ENCODE measurements at places on chromosomes 4 and X.
A peak's percentile ranks its signal among the peaks of the same experiment; 100 is the strongest.

GRCh38 chrX:153884590-153884989, 1.4 kb downstream of the L1CAM start:
- no peak overlapping the region for H3K27ac ChIP-seq
- H3K4me3 ChIP-seq: no peak overlapping the region
- H3K27me3 ChIP-seq: peaks cover 87% of the 10 kb centered on the region
- H3K4me1 ChIP-seq: no peaks in the 10 kb centered on the region

DNA sequence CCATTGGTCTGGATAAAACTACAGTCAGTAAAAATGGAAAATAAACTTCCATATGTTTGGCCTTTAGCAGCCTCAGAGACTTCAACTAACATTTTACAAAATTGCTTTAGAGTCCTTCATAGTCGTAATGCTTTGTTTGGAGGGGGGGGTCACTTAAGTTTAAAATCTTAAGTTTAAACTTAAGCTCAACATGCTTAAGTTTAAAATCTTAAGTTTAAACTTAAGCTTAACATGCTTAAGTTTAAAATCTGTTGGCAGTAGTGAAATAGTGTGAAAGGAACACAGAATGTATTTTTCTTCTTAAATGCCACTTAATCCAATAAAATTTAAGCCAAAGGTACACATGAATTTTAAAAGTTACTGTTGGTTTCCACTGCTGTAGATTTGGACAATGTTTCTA, 45.9 kb upstream of the UNC5C start:
- DNase-seq: no peak
- no peak overlapping the region for H3K27ac ChIP-seq
- no peaks in the 10 kb centered on the region for H3K4me1 ChIP-seq
- H3K4me3 ChIP-seq: no peak overlapping the region
- H3K27me3 ChIP-seq: no peaks in the 10 kb centered on the region

DNA sequence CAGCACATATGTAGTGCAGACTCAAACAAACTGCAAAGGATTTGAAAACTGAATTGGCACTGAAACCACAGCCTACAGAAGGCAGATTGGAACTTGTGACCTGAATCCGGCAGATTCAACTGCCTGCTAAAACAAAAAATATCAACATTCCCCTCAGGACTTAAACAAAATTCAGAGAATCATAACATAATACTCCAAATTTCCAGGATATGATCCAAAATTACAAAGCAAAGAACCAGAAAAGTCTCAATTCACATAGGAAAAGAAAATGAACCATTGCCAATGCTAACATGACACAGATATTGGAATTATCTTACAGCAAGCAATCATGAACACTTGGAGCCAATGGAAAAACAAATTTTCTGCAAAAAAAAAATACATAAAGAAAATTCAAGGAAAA, 250.4 kb downstream of the PRDM5 start:
- H3K27me3 ChIP-seq: no peaks in the 10 kb centered on the region
- no peaks in the 10 kb centered on the region for H3K4me1 ChIP-seq
- H3K27ac ChIP-seq: no peak overlapping the region
- no peak overlapping the region for H3K4me3 ChIP-seq
- H3K36me3 ChIP-seq: no peaks in the 10 kb centered on the region

DNA sequence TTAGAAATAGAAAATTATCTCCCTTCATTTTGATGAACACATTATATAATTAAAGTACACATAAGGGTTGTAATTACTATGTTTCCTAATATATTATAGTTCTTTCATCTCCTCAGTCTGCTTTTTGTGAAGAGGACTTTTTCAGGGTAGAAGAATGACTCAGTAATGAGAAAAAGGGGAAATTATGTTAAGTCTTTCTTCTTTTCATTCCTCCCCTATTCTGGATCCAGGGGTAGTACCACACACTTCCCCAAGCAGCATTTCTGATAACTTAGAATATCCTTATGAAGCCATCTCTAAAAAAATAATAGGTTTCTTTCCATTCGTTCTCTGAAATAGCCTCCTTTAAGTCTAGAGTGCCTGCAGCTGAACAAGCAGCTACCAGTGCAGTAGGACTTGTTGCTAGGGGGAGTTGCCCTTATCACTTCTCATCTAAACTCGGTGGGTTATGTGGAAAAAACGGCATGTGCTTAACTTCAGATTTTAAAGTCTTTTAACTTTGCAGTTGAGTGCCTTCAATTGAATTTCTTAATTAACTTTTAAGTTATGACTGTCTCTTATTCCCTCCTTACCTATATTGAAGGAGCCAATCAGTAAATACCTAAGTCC, 184.8 kb downstream of the ARHGAP24 start:
- no peak overlapping the region for H3K4me3 ChIP-seq
- H3K36me3 ChIP-seq: no peaks in the 10 kb centered on the region
- no peak for DNase-seq
- H3K4me1 ChIP-seq: no peaks in the 10 kb centered on the region

- H3K4me1 ChIP-seq: no peaks in the 10 kb centered on the region
- H3K36me3 ChIP-seq: no peaks in the 10 kb centered on the region
- H3K27ac ChIP-seq: no peak overlapping the region
- no peak overlapping the region for H3K4me3 ChIP-seq
Measured at GRCh38 chr4:83342476-83342875, 7.8 kb upstream of the HPSE start.

DNA sequence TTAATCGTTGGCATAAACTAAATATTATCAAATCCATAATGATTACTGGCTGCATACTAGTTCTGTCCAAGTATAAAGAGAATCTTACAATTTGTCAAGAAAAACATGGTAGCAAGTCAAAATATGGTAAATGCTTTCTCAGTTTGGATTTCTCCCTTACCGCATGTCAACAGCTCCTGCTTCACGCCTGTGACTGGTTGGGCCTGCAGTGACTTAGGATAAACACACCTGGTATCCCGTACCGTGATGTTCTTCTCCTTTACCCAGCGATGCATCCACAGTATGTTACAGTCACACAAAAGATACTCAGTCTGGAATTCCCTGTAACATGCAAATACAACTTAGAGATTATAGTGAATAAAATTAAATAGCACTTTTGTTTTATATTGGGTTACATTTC, 71.1 kb downstream of the ADGRA3 start:
- H3K36me3 ChIP-seq: peaks cover 13% of the 10 kb centered on the region
- H3K4me3 ChIP-seq: no peak overlapping the region
- H3K27ac ChIP-seq: no peak overlapping the region
- H3K4me1 ChIP-seq: no peaks in the 10 kb centered on the region
- DNase-seq: no peak
- no peaks in the 10 kb centered on the region for H3K27me3 ChIP-seq

DNA sequence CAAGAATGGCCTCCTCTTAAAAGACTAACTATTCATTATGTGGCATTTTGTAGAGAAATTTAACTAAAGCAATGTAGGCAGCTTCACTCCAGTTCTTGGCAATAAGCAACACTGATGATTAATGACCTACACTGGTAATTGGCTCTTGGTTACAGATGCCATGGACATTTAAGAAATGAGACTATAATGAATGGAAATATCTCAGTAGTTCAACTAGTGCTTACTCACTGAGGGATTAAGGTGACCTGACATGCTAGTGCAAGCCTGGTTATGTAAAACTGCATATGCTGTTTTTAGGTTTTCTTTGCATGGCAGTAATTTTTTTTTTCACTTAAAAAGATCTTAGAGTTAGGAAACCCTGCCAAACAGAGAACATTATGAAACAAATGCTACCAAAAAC, 152.7 kb upstream of the AADAT start:
- peaks cover 8% of the 10 kb centered on the region for H3K4me1 ChIP-seq
- no peaks in the 10 kb centered on the region for H3K36me3 ChIP-seq
- H3K27me3 ChIP-seq: no peaks in the 10 kb centered on the region
- no peak overlapping the region for H3K27ac ChIP-seq

DNA sequence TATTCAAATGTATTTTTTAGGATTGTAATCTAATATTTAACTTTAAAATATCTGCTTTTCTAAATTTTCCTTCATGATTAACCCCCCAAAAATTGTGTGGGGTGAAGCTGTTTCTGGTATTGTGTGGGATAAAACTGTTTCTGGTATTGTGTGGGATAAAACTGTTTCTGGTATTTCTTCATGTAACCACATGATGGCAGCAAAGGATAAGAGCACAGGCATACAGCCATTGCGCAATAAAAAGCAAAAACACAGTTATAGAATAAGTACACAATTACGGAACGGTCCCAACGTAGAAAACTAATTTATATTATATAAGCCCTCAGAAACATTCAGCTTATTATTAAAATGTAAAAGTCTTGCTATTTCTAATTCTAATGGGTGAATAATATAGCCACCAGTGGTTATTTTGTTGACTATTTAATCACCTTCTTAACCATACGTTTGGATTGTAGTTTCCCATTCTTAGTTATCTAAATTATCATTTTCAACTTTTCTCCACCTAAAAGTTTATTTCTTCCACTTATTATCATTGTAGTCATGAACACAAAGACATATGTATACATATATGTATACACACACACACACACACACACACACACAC, 333.9 kb upstream of the FSTL5 start:
- H3K27me3 ChIP-seq: no peaks in the 10 kb centered on the region
- no peaks in the 10 kb centered on the region for H3K4me1 ChIP-seq
- no peak overlapping the region for H3K4me3 ChIP-seq
- DNase-seq: no peak
- H3K27ac ChIP-seq: no peak overlapping the region

GRCh38 chrX:13647709-13648212, 5.2 kb upstream of the TCEANC start:
- no peak overlapping the region for H3K27ac ChIP-seq
- DNase-seq: no peak
- no peak overlapping the region for H3K4me3 ChIP-seq
- H3K4me1 ChIP-seq: no peaks in the 10 kb centered on the region

- no peaks in the 10 kb centered on the region for H3K36me3 ChIP-seq
- no peak overlapping the region for H3K4me3 ChIP-seq
- DNase-seq: no peak
- H3K4me1 ChIP-seq: no peaks in the 10 kb centered on the region
- H3K27ac ChIP-seq: no peak overlapping the region
Measured at GRCh38 chr4:36997727-36998126, 246.8 kb upstream of the NWD2 start.

DNA sequence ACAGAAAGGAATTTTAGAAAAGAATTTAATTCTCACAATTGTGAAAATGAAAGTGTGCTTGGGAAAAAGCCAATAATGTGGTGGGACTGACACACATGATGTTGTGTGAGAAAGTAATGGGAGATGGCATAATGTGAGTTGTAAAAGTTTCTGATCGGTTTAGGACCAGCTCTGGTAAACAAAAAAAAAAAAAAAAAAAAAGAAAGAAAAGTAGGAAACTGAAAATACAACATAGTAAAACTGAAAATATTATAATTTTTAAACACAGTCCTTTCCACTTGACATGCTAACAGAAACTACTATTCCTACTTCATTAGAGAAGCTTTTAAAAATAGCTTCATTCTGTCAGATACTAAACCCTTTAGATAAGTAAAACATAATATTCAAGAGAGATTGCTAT, 28.2 kb downstream of the RAP1GDS1 start:
- H3K4me1 ChIP-seq: no peaks in the 10 kb centered on the region
- H3K27me3 ChIP-seq: no peaks in the 10 kb centered on the region

DNA sequence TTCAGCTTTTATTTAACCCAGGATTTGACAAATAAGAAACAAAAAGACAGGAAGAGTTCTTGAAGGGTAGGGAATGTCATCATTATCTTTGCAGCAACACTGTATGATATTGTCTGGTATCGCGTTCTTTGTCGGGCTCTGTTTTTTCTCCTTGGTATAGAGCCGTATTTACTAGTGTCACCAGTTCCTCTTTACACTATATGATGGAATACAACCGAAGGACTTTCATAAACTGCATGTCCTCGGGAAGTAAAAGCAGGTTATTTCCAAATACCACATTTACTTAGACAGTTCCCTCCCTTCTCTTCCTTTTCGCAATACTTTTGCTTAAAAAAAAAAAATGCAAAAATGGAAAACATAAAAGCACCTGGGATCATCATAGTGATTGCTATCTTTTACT, 96.6 kb upstream of the IL13RA1 start:
- DNase-seq: no peak
- H3K27me3 ChIP-seq: no peaks in the 10 kb centered on the region
- no peaks in the 10 kb centered on the region for H3K36me3 ChIP-seq
- H3K4me1 ChIP-seq: no peaks in the 10 kb centered on the region

DNA sequence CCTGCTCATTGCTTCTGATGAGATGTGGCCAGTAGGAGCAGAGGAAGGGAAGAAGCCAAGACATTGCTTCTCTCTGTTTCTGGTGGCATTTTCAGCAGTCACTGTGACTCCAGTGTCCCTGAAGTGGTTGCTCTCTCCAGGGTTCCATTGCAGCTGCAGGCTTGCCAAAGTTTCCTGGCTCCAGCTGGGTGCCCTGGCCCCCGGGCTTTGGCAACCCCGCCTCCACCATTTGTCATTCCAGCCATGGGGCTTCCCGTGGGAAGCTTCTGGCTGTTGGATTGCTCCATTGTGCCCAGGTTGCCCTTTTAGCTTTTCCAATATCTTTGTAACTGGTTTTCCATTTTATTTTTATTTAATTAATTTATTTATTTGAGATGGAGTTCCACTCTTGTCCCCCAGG, 12.7 kb downstream of the FGFBP1 start:
- no peak overlapping the region for H3K27ac ChIP-seq
- no peaks in the 10 kb centered on the region for H3K36me3 ChIP-seq
- no peaks in the 10 kb centered on the region for H3K4me1 ChIP-seq
- H3K4me3 ChIP-seq: no peak overlapping the region

GRCh38 chrX:101550751-101551379, 518 bp downstream of the ARMCX1 start:
- H3K4me1 ChIP-seq: no peaks in the 10 kb centered on the region
- H3K4me3 ChIP-seq: peak overlapping the region; percentile 64
- no peaks in the 10 kb centered on the region for H3K36me3 ChIP-seq

GRCh38 chr4:54574500-54574899, 83.3 kb upstream of the KIT start:
- no peak overlapping the region for H3K27ac ChIP-seq
- no peaks in the 10 kb centered on the region for H3K27me3 ChIP-seq
- no peaks in the 10 kb centered on the region for H3K36me3 ChIP-seq
- no peak overlapping the region for H3K4me3 ChIP-seq

DNA sequence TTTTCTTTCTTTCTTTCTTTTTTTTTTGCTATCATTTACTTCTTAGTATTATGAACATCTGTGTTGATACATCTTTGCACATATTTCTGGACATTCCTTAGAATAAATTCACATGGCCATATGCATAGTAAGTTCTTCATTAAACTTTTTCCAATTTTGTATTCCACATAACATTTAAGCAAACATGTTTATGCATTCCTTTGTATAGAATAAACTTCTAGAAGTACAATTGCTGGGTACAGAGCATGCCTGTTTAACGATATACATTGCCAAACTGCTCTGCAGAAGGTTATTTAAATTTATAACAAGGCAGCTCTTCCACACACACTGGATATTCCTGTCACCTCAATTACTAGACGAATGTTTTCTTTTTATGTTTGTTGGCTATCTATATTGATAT, 36.0 kb upstream of the STIM2 start:
- H3K4me3 ChIP-seq: no peak overlapping the region
- H3K27me3 ChIP-seq: no peaks in the 10 kb centered on the region
- DNase-seq: no peak

- H3K36me3 ChIP-seq: no peaks in the 10 kb centered on the region
- H3K4me3 ChIP-seq: no peak within 1 kb of the TSS
- no peak within 1 kb of the TSS for H3K27ac ChIP-seq
Measured at GRCh38 chrX:71111141-71111843, at the start of gene IL2RG. Gene IL2RG, minus strand, starts transcription at chrX:71111577. Its CDS starts 38 bp downstream, at chrX:71111539.

Data from breast epithelium (tissue), 4 donors.